ENCODE measurements at places on chromosomes 1 and 21.

GRCh38 chr1:28256197-28256827 is 3.0 kb upstream of the SESN2 start:
- no peak for DNase-seq

- DNase-seq = no peak
Observed at GRCh38 chr1:107479865-107480350, 339.1 kb downstream of the NTNG1 start.

DNA sequence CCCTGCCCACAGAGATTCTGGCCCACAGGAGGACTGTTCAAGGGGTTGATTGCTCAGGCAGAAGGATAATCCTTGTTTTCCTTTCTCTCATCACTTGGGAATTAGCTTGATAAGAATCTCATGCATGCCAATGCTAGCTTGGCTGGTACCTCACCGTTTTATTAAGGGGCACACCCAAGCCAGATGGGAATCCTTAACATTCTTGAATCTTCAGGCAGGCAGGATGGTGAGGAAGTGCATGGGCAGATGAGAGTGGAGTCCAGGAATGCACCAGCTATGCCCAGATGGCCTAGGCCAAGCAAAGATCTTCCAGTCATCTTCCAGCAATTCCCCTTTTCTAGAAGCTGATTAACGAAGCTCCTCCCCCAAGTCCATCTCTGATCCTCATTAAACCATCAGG is 4.1 kb upstream of the LCE7A start:
- no peak for DNase-seq

- DNase-seq = no peak
Observed at GRCh38 chr1:84504580-84505492, 1.4 kb upstream of the SPATA1 start.

DNA sequence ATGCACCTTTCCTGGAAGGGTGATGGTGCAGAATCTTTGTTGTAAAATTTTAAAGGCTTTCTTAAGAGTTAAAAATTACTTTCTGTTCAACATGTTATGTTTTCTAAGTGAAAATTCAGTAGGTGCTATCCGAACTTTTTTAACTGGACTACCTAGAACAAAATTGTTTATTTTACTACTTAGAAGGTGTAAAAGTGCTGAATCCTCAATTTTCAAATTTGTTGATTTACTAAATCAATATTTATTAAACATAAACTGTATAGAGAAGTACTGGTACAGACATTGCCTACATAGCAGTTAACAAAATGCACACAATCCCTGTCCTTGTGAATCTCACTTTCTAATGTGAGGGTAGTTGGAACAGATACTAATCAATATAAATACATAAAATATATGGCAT is 277.5 kb downstream of the CTH start:
- DNase-seq = no peak

DNA sequence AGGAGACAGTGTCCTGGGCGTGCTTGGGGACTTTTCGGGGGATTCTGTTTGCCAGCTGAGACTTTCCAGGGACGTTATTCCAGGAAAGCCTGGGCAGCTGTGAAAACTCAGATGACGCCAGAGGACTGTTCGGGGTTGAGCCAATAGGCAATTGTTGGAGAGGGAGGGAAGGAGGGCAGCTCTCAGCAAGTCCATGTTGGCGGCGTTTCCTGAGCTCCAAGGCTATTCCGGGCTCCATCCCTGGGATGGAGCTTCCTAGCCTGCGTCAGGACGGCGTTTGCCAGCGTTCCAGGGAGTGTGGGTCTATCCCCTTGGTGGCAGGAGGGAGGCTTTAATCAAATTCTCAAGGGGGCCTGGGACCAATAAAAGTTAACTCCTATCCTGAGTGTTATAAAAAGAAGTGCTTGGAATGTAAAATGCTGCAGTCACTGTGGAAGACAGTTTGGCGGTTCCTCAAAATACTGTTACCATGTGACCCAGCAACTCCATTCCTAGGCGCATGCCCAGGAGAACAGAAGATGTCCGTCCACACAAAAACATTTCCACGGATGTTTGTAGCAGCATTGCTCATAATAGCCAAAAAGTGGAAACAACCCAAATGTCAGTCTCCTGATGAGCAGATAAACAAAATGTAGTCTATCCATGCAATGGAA is 15.2 kb downstream of the SLC27A3 start:
- peak; percentile 82 for DNase-seq

DNA sequence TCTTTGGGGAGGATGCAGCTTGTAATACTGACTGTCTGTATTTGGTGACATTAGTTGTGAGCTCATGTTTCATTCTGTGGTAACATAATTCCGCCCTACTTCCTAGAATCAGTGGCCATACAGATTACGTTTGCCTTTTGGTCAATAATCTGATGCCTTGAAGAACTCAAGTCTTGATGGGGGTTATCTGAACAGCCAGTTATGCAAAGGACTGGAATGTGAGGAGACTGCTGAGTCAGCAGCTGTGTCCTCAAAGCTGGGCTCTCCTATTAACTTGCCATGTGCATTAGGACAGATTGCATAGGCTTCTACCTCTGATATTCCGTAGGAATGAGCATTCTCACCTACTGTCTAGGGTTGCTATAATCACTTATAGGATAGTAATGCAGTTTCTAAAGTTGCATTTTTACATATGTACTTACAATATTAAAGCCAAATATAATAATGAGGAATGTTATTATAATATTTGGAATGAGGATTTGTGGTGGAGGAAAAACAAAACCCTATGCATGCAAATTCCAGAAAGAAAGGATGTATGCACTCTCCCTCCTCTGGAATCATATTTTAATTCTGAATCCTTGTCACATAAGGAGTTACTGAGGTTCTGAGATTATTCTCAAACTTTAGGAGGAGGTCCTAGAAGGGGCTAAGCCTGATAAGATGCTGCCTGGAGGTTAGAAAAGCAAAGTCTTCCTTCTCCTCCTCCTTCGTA is 116.0 kb downstream of the NOS1AP start:
- no peak for DNase-seq

DNA sequence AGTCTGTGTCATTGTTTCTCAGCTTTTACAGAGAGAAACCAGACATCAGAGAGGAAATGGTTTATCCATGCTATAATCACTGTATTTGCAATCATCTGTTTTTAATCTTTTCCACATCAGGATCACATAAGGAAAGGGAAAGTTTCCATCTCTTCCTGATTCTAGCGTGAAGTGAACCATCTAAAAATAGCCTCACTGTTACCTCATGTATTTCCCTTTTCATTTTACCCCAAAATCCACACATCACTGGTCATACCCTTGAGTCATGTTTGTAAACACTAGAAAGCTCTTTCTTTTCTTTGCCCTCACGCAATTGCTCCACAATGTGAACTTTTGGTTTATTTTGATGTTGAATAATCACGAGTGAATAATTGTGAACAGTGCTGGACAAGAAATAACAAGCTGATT is 146.0 kb downstream of the PLA2G4A start:
- no peak for DNase-seq

GRCh38 chr1:15775706-15776105 is 17.1 kb downstream of the FBLIM1 start:
- no peak for DNase-seq

DNA sequence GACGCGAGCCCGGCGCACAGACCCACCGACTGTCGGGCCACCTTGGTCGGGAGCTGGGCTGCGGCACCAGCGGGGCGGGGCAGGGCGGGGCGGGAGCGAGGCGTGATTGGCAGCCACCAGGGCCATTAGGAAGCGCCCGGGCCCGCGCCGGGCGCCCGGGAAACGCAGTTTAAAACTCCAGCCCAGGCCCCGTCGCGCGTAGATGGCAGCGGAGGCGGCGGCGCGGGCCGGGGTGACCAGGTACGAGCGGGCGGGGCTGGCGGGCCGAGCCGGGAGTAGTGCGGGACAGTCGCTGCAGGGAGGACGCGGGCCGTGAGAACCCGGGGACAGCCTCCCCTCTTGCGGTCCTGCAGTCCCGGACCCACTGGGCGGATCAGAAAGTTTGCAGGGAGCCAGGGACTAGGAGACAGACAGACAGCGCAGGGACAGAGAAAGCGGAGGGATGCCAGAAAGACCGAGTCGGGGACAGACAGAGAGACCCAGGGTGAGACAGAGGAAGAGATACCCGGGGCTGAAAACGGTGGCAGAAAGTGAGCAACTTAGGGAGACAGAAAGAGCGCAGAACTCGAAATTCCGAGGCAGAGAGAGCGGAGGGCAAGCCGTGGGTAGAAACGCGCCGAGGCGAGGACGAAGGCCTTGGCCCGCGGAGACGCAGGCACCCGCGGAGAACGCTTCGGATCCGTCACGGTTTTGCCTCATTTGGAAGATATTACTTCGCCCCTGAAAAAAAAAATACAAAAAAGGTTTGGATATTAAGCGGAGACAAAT is at the start of gene DMBX1:
Gene DMBX1, plus strand, starts transcription at position 199 of the 768 bp plus-strand sequence. CDS start 17,175 bp downstream, outside the sequence.
- DNase-seq = no peak

GRCh38 chr1:182357913-182358312 is 33.7 kb downstream of the GLUL start:
- DNase-seq = no peak

- DNase-seq = peak; percentile 23
Observed at GRCh38 chr1:113783254-113784103, 24.2 kb upstream of the PHTF1 start.

DNA sequence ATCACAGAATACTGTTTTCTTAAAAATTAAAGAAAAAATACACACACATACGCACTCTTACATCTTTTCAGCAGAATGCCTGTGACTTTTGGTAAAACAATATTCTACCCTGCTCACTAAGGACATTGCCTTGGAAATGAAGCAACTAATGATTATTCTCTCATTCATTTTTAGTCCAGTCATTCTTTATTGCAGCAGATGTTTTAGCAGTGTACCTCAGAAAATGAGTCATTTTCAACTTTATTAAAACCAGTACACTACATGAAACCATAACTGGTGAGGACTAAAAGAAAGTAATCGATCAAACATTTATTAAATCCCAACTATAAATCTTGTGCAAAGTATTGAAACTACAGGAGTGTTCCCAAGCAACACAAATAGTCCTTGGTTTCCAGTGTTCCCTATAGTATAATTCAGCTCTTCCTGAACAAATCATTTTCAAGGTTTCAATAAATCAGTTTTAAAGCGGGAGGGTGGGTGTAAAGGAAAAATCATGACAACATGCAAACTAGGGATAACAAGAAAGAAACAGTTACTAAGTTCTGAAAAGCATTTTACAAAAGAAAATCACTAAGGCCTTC is 114.2 kb downstream of the ADGRL4 start:
- DNase-seq = no peak

DNA sequence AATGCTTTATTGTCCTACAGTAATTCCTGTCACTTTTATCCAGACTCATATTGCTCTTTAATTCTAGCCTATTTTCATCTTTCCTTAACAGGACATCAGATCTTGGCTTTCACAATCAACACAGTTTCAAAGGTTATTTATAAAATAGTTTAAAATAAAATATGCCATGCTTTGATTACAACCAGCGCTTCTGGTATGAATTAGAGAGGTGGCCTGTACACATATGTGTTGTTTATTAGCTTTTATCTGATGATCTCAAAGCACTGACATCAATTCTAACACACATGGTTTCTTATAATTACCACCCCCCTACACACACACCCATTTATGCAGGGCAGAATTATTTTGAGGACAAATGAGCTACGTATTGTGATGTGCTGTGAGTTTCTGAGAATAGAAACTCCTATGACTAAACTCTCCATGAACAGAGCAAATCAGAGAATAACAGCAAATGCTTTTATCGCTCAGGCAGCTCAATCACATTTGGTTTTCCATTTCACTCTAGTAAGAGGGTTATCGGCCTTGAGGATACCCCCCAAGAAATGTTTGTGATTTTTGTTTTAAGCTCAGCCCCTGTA is 18.0 kb downstream of the CD247 start:
- peak; percentile 53 for DNase-seq

DNA sequence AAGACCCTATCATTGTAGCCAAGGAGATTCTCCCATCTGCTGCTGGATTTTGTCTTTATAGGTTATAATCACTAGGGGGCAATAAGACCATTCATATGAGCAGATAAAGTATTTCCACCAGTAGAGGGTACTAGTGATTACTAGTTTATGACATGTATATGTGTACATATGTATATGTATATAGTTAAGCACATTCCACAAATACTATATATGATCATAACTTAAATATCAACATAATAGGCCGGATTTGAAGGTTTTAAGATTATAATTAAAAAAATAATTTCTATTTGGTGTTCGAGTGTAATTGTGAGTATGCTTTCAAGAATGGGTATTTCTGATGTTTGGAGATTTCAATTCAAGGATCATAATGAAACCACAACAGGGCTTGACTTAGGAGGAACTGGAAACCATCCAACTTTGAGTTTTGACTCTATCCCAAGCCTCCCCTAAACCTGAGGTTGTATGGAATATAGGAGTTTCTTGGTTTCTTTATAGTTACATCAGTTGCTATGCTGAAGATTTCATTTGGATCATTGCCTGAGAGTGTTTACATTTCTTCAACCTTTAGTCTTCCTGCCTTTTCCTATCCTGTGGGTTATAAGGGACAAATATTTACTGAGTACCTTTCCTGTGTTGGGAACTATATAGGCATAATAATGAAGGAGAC is 16.9 kb downstream of the TCEANC2 start:
- no peak for DNase-seq

- no peak for DNase-seq
Observed at GRCh38 chr1:28249013-28249865, 10.1 kb upstream of the SESN2 start.

- no peak for DNase-seq
Observed at GRCh38 chr1:27136998-27137542, 17.9 kb downstream of the SLC9A1 start.

DNA sequence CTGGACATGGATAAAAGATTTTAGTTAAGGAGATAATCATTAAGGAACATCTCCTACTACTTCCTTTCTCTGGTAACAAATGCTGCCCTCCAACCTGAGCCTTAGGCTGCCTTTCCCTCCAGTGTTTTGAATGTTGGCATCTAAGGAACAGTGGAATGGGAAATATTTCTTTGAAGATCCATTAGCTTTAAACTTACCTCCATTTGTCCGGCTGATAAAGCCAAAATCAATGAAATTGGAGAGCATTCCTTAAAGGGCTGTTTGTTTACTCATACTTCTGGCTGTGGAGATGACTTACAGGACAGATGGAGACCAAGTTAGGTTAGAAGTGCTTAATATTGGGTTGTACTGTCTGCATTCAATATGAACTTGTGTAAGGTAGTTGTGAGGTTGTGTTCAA is 439.1 kb downstream of the PLA2G4A start:
- DNase-seq = no peak

DNA sequence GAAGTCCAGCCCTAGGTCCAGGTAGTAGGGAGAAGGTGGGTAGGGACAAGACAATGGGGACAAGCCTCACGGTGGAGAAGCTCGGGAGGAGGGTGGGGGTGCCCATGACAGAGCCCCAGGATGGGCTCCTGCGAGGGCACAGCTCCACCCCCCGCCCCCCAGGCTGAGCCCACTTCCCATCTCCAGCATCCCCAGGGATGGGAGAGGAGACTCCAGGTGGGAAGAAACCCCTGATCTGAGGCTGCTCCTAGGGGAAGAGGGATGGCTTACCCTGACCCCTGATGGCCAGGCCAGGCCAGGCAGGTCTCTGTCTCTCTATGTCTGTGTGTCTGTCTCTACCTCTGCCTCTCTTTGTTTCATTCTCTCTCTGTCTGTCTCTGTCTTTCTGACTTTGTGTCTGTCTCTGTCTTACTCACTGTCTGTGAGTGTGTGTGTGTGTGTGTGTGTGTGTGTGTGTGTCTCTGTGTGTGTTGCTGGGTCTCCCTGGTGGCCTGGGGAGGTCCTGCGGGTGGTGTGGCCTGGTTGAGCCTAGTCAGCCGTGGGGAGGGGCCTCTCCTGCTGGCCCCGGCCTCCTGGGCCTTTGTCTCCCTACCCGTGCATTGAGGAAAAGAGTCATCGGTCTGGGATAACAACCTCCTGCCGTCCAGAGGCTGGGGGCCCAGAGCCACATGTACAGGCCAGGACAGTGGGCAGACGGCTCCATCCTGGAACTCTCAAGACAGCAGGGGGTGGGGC is 45.7 kb downstream of the WNT9A start:
- no peak for DNase-seq

All from putamen (tissue), 1 donor.